Left renal cortex interstitium (tissue), 4 donors: ENCODE measurements at places on chromosomes 3 and 15.

DNA sequence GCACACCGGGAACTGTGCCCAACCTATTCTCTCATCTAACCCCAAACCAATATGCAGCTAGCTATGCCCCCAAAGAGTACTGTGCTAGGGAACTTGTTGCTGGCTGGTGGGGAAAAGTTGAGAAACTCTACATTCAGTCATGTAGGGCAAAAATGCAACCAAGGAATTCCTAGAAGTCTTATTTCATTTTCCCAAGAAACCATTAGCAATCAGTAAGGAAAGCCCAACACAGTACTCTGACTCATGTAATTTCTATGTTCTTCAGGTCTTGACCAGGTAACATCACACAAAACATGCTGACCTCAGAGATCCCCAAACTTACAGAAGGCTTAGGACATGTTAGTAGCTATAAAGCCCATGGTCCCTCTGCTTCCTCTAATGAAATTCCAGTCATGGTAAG, 52.1 kb downstream of the TASOR start:
- DNase-seq, result no peak

- no peak for DNase-seq
These were observed 46.0 kb upstream of the TSEN2 start for GRCh38 chr3:12438318-12438717.

DNA sequence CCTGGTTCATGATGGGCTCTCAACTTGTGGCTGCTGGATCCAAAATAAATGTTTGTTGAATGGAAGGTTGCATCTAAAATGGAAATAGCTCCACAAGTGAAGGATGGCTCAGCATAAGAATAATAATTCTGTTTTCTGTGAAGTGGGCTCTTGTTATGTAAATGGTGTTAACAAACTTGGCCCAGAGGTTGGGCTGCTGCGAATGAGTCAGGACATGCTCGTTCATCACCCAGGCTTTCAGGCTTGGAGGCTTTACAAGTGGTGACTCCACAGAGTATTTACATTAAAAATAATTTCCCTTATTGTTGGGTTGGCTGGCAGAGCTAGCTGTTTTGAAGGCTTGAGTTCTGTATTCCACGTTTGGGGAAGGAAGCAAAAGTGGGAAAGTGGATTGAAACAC, 60.5 kb downstream of the ITGB5 start:
- DNase-seq, result no peak

- DNase-seq, result no peak
These were observed 10.6 kb downstream of the FBN1 start for GRCh38 chr15:48634893-48635292.

GRCh38 chr3:120625159-120625586, 29.0 kb downstream of the NDUFB4 start:
- DNase-seq, result no peak

GRCh38 chr3:186254676-186255650, 107.1 kb downstream of the DGKG start:
- DNase-seq, result no peak

DNA sequence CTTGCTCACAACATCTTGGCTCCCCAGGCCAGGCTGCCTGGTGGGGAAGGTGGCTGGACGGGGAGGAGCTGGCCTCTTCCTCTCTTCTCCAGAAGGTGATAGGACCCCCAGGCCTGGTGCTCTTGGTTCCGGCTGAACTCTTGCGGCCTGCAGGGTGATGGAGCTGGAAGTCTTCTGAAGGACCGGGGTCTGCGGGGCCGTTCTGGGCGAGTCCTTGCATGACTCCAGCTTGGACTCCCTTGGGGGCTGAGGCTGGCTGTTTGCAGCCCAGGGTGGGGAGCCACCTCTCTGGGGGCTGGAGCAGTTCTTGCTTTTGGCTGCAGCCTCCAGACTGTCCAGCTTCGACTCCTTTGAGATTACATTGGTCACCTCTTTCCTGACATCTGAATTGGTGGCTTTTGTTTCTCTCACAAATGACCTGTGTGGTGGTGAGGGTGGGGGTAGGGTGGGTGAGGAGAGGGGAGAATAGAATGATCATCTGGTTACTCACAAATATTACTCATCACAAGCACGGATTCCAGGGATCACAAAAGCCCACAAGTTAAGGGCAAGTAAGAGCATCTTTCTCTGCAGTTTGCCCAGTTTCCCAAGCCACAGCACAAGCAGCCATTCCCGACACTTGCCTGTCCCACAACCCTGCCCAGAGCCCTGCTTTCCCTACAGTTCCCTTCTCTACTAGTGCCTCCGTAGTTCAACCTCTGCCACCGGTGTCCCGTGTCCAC, 149.1 kb upstream of the HACD2 start:
- no peak for DNase-seq

- DNase-seq, result peak; percentile 28
These were observed 46.5 kb downstream of the CD86 start for GRCh38 chr3:122101646-122102045.

GRCh38 chr3:132605374-132605792, 8.3 kb downstream of the ACKR4 start:
- DNase-seq, result no peak

DNA sequence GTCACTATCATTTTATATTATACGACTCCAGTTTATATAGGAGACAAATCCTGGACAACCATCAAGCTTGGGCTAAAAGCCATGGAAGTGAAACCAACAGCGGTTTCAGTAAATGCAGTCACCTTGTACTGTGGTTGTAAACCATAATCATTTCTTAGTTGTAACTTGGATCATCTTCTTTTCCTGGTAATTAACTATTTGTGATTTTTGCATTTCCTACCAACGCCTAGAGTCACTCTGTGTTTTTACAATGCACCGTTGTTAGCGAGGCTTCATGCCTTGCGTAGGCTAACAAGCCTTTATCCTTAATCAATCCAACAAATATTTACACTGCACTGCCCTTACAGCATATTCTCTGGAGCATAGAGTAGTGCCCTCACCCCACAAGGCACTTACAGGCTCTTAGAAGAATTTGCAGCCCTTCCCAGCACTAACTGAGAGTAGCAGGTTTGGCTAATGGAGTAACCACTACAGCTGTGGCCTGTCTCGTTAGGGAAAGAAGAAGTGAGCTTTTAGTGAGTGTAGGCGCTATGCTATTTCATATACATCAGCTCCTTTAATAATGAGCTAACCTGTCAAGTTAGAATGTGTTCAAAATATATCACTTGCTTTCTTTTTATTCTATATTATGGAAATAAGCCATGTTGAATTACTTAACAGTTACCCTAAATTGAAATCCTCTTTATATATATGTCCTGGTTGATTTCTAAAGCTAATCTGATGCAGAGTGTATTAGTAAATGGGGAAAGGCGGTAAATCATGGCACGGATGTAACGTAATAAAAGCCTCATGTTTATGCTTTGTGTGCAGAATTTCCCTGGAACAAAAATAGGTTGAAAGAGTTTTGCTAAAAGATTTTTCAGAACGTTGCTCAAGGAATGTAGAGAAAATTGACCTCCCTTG, 62.8 kb downstream of the ABHD2 start:
- no peak for DNase-seq

DNA sequence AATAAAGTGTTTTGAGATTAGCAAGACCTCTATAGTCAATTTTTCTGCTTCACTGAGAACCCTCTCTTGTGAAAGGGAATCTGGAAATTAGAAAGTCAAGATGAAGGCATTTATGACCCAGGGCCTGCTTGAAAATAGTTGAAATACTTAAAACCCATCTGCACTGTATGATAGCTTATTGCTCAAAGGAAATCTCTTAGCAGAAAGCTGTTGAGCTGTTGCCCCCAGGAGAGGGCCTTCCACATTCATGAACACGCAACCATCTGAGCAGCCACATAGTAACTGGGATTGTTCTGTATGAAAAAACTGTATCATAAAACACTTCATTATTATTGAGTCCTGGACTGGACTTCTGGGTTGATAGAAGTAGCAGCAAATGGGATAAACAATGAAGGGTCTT, 106.4 kb upstream of the PTX3 start:
- DNase-seq, result no peak

DNA sequence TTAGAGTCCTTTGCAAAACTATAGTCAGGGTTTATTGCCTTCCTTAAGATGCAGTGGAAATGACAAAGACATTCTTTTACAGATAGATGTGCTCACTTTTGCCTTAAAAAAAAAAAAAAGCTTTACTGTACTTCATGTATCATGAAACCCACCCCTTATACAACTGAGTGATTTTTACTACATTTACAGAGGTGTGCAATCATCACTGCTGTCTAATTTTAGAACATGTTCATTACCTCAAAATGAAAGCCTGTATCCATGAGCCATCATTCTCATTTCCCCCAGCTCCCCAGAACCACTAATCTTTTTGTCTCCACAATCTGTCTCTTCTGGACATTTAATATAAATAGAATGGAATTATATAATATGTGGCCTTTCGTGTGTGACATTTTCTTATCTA, 111.9 kb downstream of the NR1I2 start:
- DNase-seq, result no peak

DNA sequence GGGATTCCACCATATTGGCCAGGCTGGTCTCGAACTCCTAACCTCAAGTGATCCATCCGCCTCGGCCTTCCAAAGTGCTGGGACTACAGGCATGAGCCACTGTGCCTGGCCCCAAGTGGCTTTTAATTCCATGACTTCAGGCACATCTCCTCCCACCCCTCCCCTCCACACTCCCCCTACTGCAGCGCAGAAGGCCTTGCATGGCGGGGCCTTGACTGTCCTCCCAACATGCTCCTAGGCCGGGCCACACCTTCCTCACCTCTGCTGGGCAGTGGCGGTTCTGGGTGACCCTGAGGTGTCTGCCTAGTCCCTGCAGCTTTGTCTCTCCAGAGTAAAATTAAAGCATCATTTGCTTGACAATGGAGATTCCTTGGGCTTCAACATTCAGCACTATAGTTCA, 6.9 kb downstream of the LYSMD4 start:
- no peak for DNase-seq

- no peak for DNase-seq
These were observed 8.6 kb downstream of the CHD2 start for GRCh38 chr15:92908713-92909057.
